ENCODE measurements at places on chromosomes 6 and 20.

DNA sequence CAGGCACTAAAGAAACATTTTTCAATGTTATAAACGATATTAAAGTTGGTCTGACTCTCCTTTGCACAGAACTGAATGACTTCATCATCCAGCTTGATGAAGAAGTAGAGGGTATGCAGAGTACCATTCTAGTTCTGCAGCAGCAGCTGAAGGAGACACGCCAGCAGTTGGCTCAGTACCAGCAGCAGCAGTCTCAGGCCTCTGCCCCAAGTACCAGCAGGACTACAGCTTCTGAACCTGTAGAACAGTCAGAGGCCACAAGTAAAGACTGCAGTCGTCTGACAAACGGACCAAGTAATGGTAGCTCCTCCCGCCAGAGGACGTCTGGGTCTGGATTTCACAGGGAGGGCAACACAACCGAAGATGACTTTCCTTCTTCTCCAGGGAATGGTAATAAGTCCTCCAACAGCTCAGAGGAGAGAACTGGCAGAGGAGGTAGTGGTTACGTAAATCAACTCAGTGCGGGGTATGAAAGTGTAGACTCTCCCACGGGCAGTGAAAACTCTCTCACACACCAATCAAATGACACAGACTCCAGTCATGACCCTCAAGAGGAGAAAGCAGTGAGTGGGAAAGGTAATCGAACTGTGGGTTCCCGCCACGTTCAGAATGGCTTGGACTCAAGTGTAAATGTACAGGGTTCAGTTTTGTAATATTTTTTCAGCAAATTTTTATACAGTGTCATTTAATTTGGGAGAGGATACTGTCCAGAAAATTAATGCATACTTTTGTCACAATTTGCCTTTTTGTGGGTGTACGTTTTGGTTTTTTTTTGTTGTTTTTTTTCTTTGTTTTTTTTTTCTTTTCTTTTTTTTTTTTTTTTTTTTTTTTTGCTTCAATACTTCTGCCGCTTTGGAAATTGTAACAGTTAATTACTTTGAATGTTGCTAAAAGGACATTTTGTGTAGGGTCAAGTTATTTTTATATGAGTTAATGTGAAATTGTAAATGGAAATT is 6.6 kb upstream of the ACAT2 start:
- no peak for DNase-seq

GRCh38 chr20:40787941-40788340 is 98.9 kb upstream of the MAFB start:
- no peak for DNase-seq

DNA sequence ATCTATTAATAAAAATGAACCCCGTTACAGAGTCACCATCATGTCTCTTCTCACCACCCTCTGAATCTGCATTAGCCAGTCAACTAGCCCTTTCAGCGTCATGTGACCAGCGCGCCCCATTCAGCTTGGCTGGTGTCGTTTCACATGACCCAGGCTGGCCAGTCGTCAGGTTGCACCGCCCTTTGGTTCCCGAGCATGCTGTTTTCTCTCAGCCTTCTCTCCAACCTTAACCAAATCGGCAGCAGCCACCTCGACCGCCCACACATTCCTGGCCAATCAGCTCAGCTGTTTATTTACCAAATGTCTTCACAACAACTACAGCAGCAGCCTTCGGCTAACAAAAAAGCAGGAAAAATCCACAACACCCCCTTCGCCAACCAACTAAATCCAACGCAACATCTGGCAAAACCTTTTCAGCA is 5.6 kb downstream of the SRSF3 start:
- peak; percentile 74 for DNase-seq

DNA sequence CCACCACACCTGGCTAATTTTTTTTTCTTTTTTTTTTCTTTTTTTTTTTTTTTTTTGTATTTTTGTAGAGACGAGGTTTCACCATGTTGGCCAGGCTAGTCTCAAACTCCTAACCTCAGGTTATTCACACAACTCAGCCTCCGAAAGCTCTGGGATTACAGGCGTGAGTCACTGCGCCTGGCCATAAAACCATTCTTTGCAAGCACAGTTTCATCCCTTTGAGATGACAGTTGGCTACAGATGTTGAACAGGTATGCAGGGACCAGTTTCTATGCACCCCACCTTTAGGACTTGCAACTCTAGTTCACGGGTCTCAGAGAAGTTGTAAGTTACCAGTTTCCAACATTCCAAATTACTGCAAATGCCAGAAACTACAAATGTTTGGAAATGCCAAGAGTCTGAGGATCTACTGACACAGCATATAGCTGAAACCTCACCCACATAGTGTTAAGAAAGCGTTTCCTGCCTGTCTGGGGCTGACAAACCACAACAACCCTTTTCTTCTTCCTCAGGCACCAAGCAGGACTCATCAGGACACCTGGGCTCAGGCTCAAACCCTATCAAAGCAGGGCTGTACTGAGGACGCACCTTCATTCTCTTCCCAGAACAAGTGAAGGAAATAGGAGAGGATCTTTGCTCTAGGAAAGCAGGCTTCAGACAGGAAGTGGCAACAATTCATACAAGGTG is 22.9 kb downstream of the ARHGAP18 start:
- peak; percentile 62 for DNase-seq

DNA sequence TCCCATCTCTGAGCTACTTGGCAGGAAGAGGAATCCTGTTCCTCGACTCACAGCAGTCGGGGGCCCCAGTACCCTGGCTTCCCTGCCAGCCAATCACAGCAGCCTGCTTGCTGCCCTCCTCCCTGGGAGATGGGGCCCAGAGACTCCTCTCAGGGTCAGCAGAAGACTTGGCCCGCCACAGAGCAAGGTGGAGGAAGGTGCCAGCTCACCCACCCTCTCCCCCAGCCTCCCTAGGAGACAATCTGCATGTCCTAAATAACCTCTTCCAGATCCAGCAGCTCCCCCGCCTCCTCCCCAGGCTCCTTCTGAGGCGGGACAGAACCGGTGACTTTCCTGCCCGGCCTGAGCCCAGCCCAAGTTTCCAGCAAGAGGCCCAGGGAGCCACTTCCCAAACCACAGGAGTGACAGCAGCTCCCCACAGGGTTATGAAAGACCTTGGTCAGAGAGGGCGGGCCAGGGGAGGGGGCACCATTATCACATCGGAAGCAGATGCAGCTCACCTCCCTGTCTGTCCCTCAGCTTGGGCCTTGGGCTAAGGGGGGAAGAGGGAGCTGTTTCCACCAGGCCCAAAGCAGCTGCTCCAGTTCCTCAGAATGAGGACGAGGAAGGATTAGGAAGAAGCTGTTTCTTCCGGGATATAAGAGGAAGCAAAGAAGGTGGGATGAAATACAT is 2.3 kb downstream of the CCND3 start:
- peak; percentile 19 for DNase-seq
